ENCODE measurements at places on chromosomes 5 and 9. TPM values are rescaled to one million over a fixed set of nuclear protein-coding genes. Genes with fewer than 3 reads are reported as not detected.

The OTP gene
- total RNA-seq: not detected

GRCh38 chr5:164422400-164422799, 917.0 kb downstream of the MAT2B start:
- no peak overlapping the region for H3K4me3 ChIP-seq
- DNase-seq: no peak
- H3K4me1 ChIP-seq: no peaks in the 10 kb centered on the region
- H3K27me3 ChIP-seq: no peaks in the 10 kb centered on the region
- no peak overlapping the region for H3K27ac ChIP-seq

The BTNL3 gene
- not detected for total RNA-seq

- H3K4me3 ChIP-seq: no peak overlapping the region
- no peaks in the 10 kb centered on the region for H3K36me3 ChIP-seq
- H3K4me1 ChIP-seq: no peaks in the 10 kb centered on the region
- H3K27ac ChIP-seq: no peak overlapping the region
- DNase-seq: no peak
- H3K27me3 ChIP-seq: no peaks in the 10 kb centered on the region
Measured at GRCh38 chr5:86716121-86716520, 98.4 kb downstream of the COX7C start.

DNA sequence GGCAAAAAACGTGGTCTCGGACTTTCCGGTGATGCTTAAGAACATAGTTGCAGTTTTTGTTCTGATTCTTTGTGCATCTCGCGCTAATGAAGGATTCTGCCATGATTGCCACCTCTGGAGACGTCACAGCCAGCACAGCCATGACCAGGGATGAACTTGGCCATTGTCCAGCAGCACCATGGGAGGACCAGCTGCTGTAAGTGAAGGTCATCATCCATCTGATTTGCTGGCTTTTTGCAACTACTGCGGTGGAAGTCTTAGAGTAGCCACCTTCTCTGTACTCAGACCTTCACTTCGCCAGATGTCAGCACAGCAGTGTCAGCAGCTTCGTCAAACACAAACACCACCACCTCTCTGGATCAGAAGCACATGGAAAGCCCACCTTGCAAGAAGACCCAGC, 45.7 kb downstream of the NSUN2 start:
- no peak overlapping the region for H3K27ac ChIP-seq
- no peaks in the 10 kb centered on the region for H3K36me3 ChIP-seq
- H3K4me1 ChIP-seq: peaks cover 4% of the 10 kb centered on the region
- no peak for DNase-seq
- H3K4me3 ChIP-seq: no peak overlapping the region
- H3K27me3 ChIP-seq: peaks cover 10% of the 10 kb centered on the region

The SLC6A3 gene
- total RNA-seq: not detected

The MAN2A1 gene
- total RNA-seq: 71.5 TPM

GRCh38 chr9:91714020-91714806, 235.8 kb downstream of the ROR2 start:
- no peak for DNase-seq
- no peaks in the 10 kb centered on the region for H3K36me3 ChIP-seq
- no peak overlapping the region for H3K4me3 ChIP-seq
- H3K4me1 ChIP-seq: no peaks in the 10 kb centered on the region

- no peak overlapping the region for H3K27ac ChIP-seq
- H3K4me1 ChIP-seq: no peaks in the 10 kb centered on the region
- DNase-seq: no peak
- no peaks in the 10 kb centered on the region for H3K27me3 ChIP-seq
- no peak overlapping the region for H3K4me3 ChIP-seq
Measured at GRCh38 chr9:111175350-111175749, 137.1 kb upstream of the LPAR1 start.

DNA sequence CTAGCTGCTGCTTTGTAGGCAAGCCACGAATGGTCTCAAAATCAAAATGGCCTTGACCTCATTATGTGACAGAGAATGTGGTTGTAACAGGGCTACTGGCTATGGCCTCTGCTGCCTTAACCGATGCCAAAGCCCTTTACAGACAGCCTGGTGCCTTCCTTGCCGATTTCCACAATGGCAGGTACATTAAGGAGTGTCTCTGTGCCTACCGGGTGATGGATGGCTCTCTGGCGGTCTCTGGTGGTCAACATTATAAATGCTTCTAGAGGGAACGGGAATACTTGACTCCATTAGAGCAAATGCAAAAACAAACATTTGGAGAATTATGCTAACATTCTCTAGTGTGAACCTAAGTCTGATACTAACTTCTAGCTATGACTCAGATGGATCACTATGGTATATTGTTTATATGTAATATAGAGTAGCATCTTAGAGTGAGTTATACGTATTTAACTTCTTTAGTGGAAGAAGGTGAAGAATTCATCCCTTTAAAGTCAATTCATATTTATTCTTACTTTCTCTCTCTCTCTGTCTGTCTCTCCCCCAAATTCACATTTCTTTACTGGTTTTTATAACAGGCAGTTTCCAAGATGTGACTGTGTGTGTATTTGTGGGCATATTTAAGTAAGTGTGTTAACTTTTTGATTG, 52.5 kb downstream of the RPS23 start:
- H3K27me3 ChIP-seq: no peaks in the 10 kb centered on the region
- DNase-seq: peak; percentile 68
- no peaks in the 10 kb centered on the region for H3K4me1 ChIP-seq

DNA sequence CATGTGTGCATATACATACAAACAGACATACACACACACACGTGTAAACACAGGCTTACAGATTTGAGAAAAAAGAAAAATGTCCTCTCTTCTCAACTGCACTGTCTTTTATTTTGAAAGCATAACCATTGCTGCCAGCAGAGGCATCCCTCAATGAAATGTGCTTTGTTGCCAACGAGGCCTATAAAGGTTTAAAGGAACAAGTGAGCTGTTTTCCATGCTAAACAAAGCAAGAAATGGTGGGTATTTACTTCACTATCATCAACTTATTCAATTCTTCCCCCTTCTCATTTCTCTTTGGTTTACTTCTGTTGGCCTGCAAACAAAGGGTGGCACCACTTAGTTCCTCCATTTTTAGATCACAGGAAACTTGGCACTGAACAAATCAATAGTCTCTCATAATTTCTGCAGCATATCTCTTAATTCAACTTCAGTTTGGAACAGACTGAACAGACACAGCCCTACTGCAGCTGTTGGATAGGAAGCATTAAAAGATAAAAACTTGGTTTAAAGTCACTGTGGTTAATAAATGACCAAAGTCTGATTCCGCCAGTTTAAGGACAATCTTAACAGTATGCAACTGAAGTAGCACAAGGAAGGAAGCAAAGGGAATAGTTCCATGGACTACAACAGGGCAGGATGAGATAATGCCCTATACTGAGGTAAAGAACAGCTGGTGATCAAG, 21.7 kb downstream of the TTC33 start:
- H3K27me3 ChIP-seq: no peaks in the 10 kb centered on the region
- no peaks in the 10 kb centered on the region for H3K4me1 ChIP-seq
- peaks cover 2% of the 10 kb centered on the region for H3K36me3 ChIP-seq
- no peak for DNase-seq
- no peak overlapping the region for H3K27ac ChIP-seq
- no peak overlapping the region for H3K4me3 ChIP-seq

DNA sequence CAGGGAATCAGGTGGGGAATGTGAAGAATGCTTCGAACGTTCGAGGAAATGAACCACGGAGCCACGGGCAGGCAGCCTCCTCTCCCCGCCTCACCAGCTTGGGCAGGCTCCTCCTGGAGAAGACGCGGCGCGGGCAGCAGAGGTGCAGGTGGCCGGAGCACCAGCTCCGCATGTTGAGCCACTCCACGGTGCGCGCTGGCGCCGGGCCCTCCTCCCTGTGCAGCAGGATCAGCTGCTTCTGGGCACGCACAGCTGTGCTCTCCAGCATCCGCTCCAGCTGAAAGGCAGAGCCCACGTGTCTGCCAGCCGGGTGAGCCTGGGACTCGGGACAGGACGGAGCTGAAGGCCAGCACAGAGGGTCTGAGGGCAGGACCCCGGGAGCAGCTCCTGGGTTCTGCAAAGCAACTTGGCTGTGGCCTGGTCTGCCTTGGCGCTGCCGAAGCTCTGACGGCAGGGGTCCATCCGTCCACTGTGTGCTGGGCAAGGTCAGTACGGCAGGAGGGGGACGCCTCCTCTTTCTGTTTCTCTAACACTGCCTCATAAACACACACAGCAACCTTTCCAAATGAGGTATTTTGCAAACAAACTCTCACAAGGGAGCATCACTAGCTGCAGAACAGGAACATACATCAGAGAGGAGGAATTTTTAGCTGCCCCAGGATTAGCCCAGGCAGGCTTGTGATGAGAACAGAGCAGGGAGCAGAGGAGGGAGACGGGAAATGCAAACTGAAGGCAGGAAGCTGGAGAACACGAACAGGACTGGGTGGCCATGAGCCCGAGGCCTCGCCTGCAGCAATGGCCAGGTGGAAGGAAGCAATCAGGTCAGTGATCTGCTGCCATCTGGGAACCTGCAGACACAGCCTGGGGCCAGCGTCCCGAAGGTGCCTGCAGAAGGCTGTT, 20.1 kb upstream of the NSMF start:
- H3K4me3 ChIP-seq: no peak overlapping the region
- no peaks in the 10 kb centered on the region for H3K4me1 ChIP-seq
- no peak for DNase-seq
- no peaks in the 10 kb centered on the region for H3K27me3 ChIP-seq
- no peak overlapping the region for H3K27ac ChIP-seq

- H3K4me1 ChIP-seq: no peaks in the 10 kb centered on the region
- no peak overlapping the region for H3K27ac ChIP-seq
- DNase-seq: no peak
Measured at GRCh38 chr9:37727013-37727412, 26.6 kb upstream of the TRMT10B start.

GRCh38 chr5:157108976-157109375, at the start of gene HAVCR2:
TSS of gene HAVCR2 (minus strand) at chr5:157109044. CDS start at chr5:157108983, 61 bp downstream.
- H3K36me3 ChIP-seq: no peaks in the 10 kb centered on the region
- H3K27ac ChIP-seq: peak within 1 kb of the TSS; percentile 65
- H3K4me1 ChIP-seq: peaks cover 25% of the 10 kb centered on the region
- DNase-seq: no peak
- H3K4me3 ChIP-seq: peak within 1 kb of the TSS; percentile 87

The SLC36A2 gene
- total RNA-seq: not detected

- H3K27ac ChIP-seq: no peak overlapping the region
- H3K4me3 ChIP-seq: no peak overlapping the region
- H3K27me3 ChIP-seq: no peaks in the 10 kb centered on the region
- no peak for DNase-seq
- H3K36me3 ChIP-seq: peaks cover 13% of the 10 kb centered on the region
- H3K4me1 ChIP-seq: no peaks in the 10 kb centered on the region
Measured at GRCh38 chr5:169917500-169917899, 62.8 kb downstream of the INSYN2B start.

The ELP1 gene
- total RNA-seq: 24.9 TPM

The NSG2 gene
- total RNA-seq: not detected

DNA sequence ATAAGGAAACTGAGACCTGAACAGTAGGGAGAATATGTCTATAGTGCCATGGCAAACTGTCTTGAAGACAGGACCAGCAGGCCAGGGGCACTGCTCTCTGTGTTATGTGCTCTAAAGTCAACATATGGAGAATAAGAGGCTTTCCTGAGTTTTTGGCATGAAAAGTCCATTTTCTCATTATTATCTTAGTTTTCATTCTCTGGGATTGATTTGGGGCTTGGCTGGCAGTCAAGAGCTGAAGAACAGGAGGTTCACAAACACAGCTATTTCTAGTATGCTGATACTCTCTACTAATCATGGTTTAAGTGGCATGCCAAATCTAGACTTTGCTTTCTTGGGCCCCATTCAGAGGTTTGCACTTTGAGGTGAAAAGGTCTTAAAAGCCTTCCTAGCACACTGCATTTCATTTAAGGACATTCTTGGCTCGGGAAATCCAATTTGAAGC, 404.4 kb downstream of the ZNF608 start:
- H3K36me3 ChIP-seq: no peaks in the 10 kb centered on the region
- H3K4me1 ChIP-seq: no peaks in the 10 kb centered on the region
- H3K4me3 ChIP-seq: no peak overlapping the region
- H3K27me3 ChIP-seq: no peaks in the 10 kb centered on the region
- no peak for DNase-seq

DNA sequence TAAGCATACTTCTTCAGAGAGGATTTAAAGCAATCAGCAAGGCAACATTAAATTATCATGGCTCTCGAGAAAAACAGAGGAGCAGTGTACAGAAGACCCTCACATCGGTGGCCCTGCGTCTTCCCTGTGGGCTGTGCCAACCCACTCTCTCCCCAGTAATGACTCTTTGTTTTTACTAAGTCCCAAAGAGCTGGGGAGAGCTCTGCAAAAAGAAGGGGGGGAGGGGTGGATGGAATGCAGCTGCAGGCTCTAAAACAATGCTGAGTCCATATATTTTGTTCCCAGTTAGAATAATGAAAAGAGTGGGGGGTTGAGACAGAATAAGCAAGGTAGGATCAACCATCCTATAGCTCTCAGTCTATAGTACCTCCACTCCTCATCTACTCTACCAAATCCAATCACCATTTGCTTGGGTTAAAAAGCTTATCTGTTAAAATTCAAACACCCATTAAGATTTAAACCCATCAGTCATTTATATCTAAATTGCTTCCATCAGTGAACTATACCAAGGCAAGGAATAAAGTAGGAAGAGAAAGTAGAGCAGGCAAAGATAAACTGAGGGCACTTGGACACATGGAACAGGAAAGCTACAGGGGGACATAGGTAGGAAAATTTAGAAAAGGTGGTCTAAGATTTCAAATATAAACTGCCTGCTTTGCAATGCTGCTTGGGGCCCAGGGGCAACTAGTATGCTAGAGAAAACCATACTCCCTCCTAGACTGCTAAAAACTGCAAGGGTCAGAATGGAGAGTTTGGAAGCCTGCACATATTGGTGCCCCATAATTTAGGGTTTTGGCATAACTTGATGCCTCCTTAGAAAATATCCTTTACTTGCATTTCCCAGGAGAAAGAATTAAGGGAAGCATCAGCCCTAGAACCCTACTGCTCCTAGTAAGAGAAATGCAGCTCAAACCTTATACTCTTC, 20.6 kb downstream of the ELL2 start:
- H3K27me3 ChIP-seq: no peaks in the 10 kb centered on the region
- no peak overlapping the region for H3K4me3 ChIP-seq
- DNase-seq: no peak
- H3K36me3 ChIP-seq: no peaks in the 10 kb centered on the region
- no peaks in the 10 kb centered on the region for H3K4me1 ChIP-seq
- no peak overlapping the region for H3K27ac ChIP-seq

- no peak overlapping the region for H3K27ac ChIP-seq
- H3K4me1 ChIP-seq: no peaks in the 10 kb centered on the region
- no peak overlapping the region for H3K4me3 ChIP-seq
Measured at GRCh38 chr5:126917918-126918614, 112.3 kb downstream of the MARCHF3 start.

DNA sequence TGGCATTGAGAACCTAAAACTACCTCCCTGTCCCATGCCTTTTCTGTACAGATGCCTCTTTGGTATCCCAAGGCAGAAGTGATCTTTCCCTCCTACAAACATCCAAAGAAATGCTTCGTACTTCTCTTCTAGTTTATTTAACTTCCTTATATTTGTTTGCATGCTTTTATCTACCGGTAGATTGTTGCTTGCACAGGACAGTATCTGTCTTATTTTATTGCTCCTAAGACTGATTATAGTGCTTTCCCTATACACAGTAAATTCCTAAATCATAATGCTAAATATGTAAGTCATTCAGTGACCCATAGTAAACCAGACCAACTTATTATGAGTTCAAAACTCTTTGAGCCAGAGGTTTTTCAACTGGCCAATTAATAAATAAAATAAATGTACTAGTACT, 156.9 kb downstream of the PRELID2 start:
- no peak overlapping the region for H3K4me3 ChIP-seq
- H3K4me1 ChIP-seq: no peaks in the 10 kb centered on the region
- no peak for DNase-seq
- H3K36me3 ChIP-seq: no peaks in the 10 kb centered on the region

The FIBCD1 gene
- total RNA-seq: not detected

The PRLR gene
- total RNA-seq: not detected
